Kidney (tissue), 22 donors: ENCODE measurements at places on chromosomes 11 and 22. TPM values are rescaled to one million over a fixed set of nuclear protein-coding genes. Genes with fewer than 3 reads are reported as not detected.

DNA sequence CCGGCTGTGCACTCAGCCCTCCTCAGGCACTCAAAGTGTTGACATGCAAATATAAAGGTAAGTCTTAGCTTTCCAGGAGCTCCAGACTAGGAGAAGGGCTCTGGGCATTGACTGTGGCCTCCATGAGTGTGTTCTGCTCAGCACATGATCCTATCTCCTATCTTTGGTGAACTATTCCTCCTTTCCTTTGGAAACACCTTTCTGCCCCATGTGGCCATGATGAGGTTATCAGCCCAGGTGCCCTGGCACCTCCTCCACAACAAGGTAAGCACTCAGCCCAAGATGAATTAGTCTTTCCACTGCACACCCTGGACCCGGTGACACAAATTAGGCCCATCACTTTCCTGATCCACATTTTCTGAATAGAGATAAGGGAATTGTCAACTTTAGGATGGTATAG, 37.9 kb upstream of the LMO1 start:
- DNase-seq: no peak

The APOBEC3B gene
- total RNA-seq: 2.7 TPM

GRCh38 chr22:31044262-31044861, 36.8 kb upstream of the SMTN start:
- DNase-seq: peak; percentile 89

GRCh38 chr11:133948711-133949110, 8.1 kb downstream of the IGSF9B start:
- DNase-seq: no peak

The RIN1 gene
- total RNA-seq: 9.2 TPM

The SCGB1D2 gene
- total RNA-seq: 0.60 TPM

DNA sequence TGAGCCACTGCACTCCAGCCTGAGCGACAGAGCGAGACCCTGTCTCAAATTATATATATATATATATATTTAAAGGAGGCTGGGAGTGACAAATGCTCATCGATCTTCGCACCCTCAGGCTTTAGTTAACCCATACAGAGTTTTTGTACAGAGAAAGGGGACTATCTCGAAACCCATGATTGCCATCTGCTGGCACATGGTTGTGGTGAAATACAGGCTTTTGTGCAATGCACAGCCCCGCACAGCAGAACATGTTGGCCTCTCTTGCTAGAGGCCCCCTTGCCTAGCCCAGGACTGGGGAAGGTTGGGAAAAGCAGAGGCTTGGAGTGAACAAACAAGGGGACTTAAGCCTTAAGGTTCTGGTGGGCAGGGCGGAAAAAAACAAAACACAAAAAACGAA, 3.6 kb downstream of the MYBPC3 start:
- no peak for DNase-seq

The NECTIN1 gene
- total RNA-seq: 13.2 TPM

DNA sequence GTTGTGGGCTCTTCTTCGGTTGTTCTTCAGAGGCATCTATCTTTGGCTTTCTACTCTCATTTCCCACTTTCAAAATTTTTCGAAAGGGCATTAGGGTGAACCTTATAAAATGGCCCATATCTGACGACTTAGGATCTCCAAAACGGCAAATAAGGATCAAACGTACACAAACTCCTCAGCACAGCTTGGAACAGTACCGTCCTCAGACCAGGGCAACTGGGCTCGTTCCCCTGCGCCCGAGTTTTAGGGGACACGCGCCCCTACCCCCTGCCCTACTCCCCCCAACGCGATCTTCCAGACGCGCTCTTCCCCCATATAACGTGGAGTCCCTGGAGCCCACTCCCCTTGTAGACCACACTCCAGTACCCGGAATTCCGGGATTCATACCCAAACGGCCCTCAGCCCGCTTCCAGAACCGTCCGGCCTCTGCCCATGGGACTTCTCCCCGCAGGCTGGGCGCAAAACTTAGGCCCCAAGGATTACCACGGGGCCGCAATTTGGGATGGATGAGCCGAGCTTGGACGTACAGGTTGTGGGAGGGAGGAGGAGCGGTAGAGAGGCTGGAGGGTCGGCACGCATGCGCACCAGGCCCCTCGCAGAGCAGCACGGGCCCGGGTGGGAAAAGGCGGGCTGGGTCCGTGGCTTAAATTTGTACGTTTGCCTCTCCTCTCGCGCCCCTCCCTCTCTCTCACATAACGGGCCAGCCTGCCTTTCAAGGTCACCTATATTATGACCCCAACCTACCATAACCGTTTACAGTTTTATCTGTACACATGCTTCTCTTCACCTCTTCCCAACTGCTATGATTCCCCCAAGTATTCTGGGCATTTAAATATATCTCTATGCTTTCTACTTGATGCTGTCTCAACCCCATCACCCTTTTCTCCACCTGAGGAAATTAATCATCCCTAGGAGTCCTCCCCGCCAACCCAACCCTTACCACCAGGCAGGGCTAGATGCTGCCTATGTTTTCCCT, 3.4 kb downstream of the CCDC89 start:
- peak; percentile 90 for DNase-seq

The OR52A1 gene
- total RNA-seq: not detected

- DNase-seq: no peak
Observed at GRCh38 chr11:19890308-19890707, 177.7 kb downstream of the NAV2 start.

The PACSIN2 gene
- total RNA-seq: 105 TPM

DNA sequence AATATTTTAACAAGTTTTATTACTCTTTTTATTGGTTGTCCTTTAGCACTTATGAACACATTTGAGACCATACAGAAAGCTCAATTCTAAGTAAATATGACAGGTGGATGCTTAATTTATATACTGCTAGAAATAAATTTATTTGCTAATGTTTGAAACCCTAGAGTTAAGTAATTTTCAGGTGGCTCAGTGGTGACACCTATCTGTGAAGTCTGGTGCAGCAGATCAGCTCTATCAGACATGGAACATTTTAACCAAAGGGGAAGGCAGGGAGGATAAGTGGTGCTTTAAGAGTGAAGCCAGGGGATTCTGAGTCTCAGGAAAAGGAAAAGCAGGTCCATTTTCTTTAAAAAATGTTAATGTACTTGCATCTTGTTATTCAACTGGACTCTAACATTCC, 175.8 kb downstream of the DSCAML1 start:
- no peak for DNase-seq
